Activated T-cell treated with anti-CD3 and anti-CD28 coated beads for 24 hours (primary cell): ENCODE measurements at places on chromosomes 13 and 19.

DNA sequence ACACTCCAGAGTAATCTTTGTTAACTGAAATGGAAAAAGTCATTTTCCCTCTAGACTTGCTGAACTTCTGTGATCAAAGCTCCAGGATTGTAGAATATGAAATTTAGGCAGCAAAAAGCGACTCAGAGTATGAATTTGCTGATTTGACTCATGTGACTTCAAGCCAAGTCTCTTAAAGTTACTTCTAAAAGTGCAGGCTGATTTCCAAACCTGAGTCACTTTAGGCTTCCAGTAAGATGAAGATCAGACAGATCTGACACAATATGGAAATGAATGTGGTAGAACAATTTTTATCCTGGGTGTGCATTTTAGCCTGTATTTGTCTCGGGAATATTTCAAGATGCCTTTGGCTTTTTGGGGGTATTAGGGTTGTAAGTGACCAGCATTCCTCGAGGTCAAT is 151.0 kb upstream of the TMTC4 start:
- DNase-seq, result no peak

GRCh38 chr13:27638521-27638920 is 16.8 kb downstream of the POLR1D start:
- no peak for DNase-seq

GRCh38 chr13:44170731-44171130 is 202.9 kb upstream of the SERP2 start:
- no peak for DNase-seq

GRCh38 chr13:93535251-93535650 is 308.6 kb downstream of the GPC6 start:
- DNase-seq, result no peak

GRCh38 chr19:16825312-16826052 is 3.7 kb upstream of the SIN3B start:
- no peak for DNase-seq

- no peak for DNase-seq
These were observed 1779.2 kb upstream of the MIR17HG start for GRCh38 chr13:89568276-89568675.

DNA sequence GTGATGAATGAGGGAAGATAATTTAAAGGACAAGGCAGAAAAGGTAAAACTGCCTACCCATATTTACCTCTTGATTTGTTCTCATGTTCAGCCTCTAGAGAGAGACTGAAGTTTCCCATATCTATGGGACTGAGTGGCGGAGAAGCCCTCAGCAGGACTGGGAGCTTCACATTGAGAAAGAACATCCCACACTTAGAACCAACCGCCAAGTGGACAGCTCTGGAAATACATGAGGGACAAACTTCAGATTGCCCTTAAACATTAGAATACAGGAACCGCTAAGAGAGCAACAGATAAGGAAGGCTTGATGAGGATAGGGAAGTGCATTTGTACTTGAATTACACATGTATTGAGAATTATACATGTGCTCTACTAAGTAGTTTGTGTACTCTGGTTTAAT is 316.0 kb upstream of the MIR17HG start:
- no peak for DNase-seq
